ENCODE measurements at places on chromosomes 4 and X.

DNA sequence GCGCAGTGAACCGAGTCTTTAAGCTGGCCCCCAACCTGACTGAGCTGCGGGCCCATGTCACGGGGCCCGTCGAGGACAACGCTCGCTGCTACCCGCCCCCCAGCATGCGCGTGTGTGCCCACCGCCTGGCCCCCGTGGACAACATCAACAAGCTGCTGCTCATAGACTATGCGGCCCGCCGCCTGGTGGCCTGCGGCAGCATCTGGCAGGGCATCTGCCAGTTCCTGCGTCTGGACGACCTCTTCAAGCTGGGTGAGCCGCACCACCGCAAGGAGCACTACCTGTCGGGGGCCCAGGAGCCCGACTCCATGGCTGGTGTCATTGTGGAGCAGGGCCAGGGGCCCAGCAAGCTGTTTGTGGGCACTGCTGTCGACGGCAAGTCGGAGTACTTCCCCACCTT, 2.2 kb downstream of the PLXNA3 start:
- no peak for DNase-seq

DNA sequence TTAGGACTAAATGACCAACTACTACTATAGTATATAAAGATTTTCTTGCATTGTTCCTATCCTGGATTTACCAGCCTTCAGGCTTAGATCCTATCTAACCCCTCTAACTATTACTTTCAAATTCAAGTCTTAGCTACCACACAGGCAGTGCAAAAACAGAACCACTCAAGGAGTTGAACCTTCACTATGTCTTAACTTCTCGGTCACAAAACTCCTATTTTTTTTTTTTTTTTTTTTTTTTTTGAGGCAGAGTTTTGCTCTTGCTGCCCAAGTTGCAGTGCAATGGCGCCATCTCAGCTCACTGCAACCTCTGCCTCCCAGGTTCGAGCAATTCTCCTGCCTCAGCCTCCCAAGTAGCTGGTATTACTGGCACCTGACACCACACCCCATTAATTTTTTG, 6.3 kb upstream of the FAM200B start:
- no peak for DNase-seq

DNA sequence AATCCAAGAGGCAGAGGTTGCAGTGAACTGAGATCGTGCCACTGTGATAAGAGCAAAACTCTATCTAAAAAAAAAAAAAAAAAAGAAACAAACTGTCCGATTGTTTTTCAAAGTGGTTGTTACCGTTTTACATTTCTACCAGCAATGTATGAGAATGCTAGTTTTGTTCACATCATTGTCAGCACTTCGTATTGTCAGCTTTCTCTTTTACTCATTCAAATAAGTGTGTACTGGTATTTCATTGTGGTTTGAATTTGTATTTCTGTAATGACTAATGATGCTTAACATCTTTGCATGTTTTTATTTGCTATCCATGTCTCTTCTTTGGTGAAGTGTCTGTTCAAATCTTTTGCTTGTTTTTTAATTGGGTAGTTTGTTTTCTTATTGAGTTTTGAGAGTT, 65.8 kb downstream of the GPR101 start:
- no peak for DNase-seq

DNA sequence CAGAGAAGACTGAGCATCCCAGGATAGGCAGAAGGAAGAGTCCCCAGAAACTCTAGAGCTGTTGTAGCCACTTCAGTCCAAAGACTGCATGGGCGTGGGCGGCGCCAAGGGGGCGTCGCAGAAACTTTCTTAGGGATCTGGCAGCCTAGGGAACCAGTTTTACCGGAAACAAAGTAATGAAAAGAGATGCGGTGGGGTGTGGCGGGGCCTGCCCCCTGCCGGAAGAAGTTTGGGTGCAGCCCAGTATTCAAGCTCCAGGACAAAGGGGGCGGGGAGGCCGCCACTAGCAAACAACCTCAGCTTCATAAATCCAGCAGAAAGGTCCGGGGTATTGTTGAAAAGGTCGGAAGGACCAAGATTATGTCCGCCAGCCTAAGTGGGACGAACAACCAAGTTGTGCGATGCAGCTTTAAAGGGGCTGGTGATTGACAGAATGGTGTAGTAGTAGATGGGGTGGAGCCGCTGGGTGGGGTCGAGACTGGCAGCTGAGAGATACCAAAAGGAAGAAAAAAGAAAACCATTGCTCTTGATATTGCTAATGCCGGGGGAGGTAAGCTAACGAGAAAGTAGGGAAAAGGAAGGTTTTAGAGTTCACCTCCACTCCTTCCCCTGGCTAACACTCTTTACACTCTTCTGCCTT, 190.5 kb downstream of the RRAGB start:
- DNase-seq, result no peak

- no peak for DNase-seq
These were observed 148.8 kb upstream of the TBL1X start for GRCh38 chrX:9316096-9316495.

- no peak for DNase-seq
These were observed 191.9 kb downstream of the FBXW7 start for GRCh38 chr4:152344001-152344400.

DNA sequence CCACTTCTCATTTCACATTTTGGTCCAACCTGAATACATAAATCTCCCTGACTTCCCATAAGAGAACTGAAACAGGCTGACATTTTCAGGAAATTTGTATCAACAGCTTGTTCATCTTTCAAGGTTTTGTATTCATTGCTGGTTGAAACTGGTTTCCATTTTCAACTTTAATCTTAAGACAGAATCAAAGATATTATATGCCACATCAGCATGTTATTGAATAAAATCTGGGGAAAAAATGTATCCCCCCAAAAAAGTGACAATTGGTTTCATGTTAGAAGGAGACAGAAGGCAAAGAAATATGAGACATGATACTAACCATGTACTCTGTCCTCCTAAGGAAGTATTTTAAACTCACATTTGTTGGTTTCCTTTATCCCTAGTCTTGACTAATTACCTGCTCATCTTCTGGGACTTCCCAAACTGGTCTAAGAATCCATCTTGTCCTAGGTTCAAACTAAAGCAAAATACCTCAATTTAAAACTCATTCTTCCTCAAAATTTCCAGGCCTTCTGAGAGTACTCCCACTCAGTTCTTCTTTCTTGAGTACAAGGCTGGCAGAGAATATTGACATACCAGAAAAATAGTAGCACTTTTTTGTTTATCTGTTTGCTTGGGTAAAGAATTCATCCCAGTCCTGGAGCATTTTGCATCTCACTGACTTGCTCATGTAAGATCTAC, 3.1 kb upstream of the ANTXR2 start:
- no peak for DNase-seq

DNA sequence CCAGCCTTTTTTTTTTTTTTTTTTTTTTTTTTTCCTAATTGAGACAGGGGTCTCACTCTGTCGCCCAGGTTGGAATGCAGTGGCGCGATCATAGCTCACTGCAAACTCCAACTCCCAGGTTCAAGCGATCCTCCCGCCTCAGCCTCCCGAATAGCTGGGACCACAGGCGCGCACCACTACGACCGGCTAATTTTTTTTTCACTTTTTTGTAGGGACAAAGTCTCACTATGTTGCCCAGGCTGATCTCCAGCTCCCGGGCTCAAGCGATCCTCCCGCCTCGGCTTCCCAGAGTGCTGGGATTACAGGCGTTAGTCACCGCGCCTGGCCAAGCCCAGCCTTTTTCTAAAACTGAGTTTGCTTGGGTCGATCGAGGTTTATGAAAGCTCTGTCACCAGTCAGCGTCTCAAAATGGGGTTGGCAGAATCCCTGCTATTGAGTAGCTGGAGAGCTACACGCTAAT, 1.3 kb upstream of the OTUD5 start:
- DNase-seq, result no peak

DNA sequence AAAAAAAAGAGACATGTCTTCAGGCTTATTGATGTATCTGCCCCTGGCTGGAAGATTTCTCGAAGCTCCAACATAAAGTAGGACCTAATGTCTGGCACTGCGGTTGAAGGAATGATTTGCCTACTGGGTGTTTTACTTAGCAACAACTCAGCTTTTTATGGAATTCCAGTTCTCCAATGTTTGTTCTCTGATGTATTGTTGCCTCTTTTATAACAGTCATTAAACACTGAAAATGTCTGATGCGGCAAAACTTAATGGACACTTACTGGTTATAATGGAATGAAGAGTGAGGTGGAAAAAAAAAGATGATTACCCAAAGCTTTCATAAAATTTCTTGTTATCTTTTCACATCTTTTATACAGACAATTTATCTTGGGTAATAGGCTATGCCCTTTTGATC, 75.6 kb upstream of the ZFP42 start:
- no peak for DNase-seq

DNA sequence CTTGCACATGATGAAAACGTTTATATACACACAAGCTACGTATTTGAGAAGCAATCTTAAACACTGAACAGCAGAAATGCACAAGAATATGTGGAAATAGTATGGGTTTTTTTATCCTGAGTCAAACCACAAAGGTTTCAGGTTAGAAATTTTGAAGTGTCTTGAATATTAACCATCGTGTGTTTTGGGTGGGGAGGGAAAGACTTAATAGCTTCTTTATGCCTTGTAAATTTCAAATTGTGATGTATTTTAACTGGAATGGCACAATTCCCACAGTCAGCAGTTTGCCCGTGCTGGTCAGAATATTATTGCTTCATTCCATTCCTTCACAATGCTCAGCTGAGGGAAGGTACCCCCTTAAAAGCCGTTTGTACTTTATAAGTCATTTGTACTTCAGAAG, 67.4 kb upstream of the WDR1 start:
- DNase-seq, result no peak

DNA sequence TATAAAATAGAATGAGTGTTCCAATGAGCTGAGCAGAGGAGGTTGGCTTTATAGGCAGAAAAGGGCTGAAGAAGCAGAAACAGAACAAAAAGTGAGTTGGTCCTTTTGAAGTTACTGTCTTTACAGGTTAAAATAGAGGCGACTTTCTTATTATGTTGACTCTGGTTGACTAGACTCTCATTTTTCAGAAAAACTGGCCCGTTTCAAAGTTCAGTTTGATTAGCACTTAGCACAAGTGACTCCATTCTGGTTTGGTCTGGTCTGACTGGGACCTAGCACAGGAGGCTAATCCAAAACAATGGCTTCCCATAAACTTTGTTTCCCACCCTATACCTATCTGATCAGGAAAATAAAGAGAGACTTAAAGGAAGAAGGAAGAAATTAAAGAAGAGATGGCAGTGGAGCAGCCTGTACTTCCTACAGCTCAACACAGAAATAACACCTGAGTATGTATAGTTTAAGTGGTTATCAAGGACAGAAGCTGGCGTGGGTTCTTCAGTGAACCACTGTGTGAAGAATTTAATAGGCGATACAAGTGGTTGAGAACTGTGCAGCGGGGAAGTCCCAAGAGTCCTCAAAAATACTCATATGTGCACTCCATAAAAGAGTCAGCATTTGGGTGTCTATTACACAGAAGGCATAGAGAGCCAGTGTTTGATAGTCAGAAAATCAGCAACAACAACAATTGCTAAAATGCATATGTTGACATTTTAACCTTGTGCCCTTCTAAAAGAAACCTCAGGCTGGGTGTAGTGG, 554.8 kb upstream of the HTR2C start:
- DNase-seq, result no peak

- no peak for DNase-seq
These were observed 120.6 kb upstream of the EDNRA start for GRCh38 chr4:147360301-147360700.

DNA sequence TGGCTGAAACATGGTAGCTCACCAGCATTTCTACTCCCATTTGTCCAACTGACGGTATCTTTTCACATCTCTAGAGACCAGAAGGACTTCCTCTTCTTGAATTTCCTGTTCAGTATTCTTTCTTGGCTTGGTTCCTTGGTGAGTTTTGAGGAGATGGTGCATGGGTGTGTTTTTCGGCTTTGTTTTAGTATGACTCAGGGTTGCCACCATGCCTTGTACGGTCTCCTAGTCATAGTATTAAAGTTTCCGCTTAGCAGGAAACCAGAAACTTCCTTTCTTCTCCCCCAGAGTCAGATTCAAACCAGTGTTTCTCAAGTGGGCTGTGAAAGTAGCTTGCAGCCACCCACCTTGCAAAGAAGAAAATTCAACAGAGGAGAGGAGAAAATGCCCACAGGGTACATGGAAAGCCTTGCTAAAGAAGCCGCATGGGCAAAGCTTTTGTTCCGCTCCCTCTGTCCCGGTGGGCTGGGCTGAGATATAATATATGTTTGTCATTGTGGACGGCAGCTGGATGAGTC, 5.7 kb downstream of the CD99 start:
- DNase-seq, result no peak

DNA sequence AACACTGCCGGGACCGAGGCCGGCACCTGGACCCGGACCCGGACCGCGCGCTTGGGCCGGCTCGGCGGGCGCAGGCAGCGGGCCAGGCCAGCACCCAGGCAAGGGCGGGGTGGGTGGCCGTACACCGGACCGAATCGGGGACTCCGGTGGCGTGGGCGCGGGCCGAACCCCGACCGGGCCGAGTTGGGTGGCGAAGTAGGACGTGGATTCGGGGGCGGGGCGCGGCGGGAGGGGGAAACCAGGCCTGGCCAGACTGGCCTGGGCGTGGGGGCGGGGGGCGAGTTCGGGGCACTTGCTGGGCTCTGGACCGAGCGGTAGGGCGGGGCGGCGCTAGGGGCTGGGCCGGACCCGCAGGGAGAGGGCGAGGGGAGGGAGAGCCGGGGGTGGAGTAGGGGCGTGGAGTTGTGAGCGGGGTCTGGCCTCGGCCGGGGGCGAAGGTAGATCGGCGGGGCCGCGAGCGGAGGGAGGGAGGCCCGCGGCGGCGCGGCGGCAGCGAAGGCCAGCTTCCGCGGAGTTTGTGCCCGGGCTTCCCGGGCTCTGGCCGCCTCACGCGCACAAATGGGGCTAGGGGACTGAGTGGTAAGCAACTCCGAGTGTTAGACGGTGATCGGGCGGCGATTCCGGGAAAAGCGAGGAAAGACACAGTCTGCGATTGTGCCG, 1.8 kb upstream of the BCORL1 start:
- DNase-seq, result no peak

DNA sequence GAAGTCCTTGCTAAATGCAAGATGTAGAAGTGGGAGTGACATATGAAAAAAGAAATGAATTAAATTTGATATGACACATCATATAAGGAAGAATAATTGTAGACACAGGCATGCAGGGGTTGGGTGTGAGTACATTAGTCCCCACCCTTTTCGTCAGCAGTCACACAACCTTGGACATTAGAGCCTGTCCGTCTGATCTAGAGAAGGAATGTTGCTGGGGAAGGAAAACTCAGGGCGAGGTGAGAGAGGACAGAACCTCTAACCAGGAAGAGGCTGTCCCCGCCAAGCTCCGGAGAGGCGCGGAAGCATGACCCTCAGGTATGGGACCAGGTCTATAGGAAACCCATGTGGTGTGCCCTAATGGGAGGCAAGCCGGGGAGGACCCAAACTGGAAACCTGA, 102.1 kb downstream of the RELL1 start:
- no peak for DNase-seq

DNA sequence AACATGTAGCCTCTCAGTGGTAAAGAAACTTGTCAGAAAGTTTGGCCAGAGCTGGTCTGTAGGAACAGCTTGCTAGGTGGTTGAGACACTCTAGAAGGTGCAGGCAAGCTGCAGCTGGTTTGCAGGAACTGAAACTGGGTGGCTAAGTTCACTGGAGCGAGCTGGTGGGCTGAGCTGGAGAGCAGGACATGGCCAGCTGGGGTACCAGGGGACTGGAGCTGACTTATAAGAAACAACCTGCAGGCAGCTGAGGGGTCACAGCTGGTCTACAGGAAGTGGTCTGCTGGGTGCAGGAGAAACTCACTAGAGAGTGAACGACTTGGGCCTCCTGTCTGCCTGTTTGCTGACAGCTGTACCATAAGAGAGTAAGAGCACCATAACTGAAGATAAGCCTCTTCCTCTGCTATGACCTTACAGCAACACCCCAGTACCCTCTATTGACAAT, 157.1 kb upstream of the LNX1 start:
- no peak for DNase-seq

GRCh38 chrX:77595848-77596247, 148.7 kb downstream of the FGF16 start:
- DNase-seq, result no peak
